ENCODE measurements at places on chromosomes 2 and 18.

DNA sequence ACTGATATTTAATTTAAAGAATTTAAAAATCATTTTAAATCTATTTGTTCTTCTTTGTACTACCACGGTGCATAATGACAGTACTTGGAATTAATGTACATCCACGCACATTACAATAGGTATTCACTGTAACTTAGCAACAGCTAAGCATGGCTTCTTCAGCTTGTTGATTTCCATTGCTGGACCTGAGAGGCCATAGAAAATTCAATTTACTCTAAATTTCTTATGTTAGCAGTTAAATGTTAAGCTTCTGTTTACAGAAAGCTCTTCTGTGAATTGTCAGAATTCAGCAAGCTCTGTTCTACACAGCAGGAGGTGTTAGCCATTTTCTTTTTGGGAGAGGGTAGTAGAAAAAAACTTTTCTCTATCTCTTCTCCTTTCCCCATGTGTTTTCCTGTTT is 1149.3 kb upstream of the CDH2 start:
- DNase-seq: peak; percentile 85

GRCh38 chr18:58235001-58235436 is 191.0 kb downstream of the NEDD4L start:
- peak; percentile 30 for DNase-seq

GRCh38 chr2:239765911-239766310 is 259.2 kb downstream of the NDUFA10 start:
- DNase-seq: no peak

DNA sequence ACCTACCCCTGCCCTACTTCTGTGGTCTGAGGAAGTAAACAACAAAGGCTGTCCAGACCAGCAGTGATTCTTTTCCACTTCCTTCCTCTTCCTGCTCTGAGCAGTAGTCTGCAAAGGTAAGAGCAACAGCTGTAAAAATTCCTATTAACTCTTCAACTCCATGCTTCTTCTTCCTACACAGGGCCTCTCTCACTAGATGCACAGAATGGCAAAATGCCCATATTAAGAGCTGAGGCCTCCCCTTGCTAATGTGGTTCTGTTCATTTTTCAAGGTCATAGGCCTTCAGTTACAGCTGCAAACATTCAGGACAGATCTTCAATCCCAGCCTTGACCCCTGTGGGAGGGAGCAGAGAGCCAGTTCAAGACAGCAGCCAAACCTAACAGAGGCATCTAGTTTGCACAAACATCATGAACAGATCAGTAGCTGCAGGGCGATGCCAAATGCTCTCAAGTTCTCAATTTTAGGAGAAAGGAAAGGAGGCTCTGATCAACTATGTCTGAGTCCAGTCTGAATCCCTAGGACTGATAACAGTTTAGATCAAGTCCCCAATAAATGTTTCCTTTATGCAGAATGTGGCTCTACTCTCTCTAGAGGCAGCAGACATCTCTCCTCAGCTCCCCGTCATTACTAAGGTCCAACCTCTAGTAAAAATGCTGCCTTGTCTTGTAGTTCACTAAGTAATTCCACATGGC is 20.9 kb downstream of the SLC40A1 start:
- no peak for DNase-seq

- DNase-seq: peak; percentile 48
Measured at GRCh38 chr18:48902023-48902855, 48.5 kb downstream of the SMAD7 start.

DNA sequence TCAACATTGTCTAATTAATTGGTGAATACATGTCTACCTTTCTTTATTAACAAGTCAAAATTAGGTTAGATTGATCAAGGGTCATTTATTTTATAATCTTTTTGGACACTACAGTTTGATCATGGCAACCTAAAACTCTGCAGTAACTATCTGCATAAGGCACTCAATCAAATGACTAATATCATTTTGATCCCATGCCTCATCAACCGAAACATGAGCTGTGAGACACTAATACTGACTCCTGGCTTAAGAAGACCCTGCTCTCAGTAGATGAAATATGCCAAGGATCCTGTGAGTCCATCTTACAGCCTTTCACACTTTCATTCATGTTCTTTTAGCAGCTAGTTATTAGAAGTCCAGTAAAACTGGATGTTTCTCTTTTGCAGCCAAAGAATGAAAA is 169.4 kb upstream of the CAVIN2 start:
- DNase-seq: no peak

- no peak for DNase-seq
Measured at GRCh38 chr2:16828044-16828827, 162.6 kb upstream of the CYRIA start.

DNA sequence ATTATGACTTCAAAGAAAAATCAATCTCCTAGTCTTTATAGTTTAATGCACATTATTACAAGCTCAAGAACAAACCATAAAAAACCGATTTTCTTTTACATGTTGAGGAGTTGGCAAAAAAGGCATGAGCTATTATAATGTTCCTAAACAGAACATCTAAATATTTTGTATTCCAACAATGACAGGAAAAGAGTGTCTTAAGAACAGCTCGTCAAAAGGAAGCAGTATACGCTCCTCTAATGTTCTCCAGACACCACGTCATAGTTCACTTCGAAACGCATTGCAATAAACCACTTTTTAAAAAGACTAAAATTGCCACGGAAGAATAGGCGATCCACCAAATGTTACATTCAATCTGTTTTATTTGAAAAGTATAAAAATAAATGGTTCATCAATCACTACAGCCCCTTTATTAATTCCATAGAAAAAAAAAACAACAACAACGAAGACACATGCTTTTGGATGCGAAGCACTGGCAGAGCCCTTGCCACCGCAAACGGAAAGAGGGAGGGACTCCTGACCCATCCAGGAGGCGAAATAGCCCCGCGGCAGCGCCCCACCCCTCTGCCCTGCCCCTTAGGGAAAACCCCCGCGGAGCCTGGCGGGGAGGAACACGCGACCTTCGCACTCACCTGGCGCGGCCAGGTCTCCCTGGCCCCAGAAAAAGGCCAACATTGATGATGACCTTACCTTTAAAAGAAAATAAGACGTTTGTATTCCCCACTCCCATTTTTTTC is 45.8 kb downstream of the MBP start:
- no peak for DNase-seq

DNA sequence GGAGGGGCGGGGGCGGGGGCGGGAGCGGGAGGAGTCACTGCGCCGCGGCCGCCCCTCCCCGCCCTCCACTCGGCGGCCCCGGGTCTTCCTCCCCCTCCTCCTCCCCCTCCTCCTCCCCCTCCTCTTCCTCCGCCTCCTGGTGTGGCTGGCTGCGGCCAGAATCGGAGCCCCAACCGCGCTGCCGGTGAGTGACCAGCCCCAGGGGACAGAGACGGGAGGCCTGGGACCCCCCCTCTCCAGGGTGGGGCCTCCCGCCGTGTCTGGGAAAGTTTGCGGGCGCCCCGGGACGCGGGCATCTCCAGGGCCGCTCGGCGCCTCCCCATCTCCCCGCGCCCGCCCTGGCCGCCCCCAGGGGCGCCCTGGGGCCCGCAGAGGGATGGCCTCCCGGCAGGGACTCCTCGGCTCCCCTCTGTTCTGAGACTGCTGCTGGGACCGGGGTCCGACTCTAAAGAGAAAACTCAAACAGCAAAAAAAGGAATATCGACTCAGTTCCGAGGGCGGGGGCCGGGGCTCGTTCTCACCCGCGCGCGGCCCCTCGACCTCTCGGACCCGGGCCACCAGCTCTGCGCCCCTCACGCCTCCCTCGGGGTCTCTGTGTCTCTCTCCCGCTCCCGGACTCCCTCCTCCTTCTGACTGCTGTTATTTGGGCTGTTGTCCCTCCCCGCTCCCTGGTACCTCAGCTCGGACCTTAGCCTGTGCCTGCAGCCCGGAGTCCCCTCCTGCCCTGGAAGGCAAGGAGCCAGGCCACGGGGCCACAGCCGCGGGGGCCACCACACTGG is at the start of gene STON1:
TSS of gene STON1 (plus strand) at position 122 of the 779 bp plus-strand sequence. CDS start 50,480 bp downstream, outside the sequence.
- DNase-seq: no peak

DNA sequence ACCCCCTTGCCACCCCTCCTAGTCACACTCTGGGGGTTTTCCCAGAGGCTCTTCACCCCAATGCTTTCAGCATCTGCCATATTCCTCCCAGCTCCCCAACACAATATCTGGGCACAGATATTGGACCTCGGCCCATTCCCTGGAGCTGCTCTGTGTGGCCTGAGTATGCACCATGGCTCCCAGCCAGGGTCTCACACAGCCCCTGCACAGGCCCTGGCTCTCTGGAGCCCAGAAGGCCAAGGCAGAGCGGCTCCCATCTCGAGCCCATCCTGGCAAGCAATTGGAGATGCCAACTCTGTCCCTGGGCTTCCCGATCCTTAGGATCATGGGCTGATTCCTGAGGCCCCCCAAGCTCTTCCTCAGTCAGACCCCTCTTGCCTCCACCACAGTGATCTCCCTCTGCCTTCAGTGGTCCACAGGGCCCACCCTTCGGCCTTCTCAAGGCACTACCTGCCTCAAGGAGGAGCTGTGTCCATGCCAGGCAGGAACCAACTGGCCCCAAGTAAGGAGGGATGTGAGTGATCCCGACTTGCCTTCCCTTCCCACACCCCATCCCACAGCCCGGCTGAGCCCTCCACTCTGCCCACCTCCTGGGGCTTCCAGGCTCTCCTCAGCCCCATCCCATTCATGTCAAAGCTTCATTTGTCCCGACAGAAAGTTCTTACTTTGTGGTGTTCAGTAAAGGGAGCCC is 62.7 kb downstream of the ADD2 start:
- no peak for DNase-seq

- no peak for DNase-seq
Measured at GRCh38 chr2:40178971-40179370, 272.9 kb downstream of the SLC8A1 start.

- DNase-seq: no peak
Measured at GRCh38 chr2:163255086-163255485, 416.5 kb upstream of the KCNH7 start.

- no peak for DNase-seq
Measured at GRCh38 chr2:88198308-88198707, 28.2 kb downstream of the THNSL2 start.

DNA sequence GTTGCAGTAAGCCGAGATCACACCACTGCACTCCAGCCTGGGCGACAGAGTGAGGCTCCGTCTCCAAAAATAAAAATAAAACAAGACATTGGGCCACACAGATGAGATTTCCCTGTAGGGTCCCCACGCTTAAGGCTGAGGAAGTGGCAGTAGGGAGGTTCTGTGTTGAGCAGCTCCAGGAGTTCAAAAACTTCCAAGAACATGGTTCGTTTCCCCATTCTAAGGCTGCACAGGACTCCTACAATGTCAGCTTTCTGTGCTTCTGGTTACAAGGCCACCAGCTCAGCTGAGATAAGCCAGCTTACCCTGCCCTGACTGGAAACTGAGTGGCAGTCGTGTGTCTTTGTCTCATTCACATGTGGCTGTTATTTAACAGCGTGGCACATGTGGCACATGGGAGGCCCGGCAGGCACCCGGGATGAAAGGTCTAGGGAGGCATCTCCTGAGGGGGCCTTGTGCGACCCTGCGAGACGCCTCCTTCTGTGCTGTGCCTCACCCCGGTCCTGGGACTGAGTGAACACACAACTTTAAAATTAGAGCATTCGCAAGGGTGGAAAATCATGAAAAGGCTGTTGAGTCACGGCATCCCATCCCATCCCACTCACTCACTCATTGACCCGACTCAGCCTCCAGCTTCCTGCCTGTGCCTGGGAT is 7.7 kb downstream of the ITGB1BP1 start:
- no peak for DNase-seq

GRCh38 chr2:11152591-11152990 is 2.7 kb upstream of the SLC66A3 start:
- no peak for DNase-seq

GRCh38 chr18:49250816-49251388 is 209.5 kb downstream of the DYM start:
- no peak for DNase-seq

DNA sequence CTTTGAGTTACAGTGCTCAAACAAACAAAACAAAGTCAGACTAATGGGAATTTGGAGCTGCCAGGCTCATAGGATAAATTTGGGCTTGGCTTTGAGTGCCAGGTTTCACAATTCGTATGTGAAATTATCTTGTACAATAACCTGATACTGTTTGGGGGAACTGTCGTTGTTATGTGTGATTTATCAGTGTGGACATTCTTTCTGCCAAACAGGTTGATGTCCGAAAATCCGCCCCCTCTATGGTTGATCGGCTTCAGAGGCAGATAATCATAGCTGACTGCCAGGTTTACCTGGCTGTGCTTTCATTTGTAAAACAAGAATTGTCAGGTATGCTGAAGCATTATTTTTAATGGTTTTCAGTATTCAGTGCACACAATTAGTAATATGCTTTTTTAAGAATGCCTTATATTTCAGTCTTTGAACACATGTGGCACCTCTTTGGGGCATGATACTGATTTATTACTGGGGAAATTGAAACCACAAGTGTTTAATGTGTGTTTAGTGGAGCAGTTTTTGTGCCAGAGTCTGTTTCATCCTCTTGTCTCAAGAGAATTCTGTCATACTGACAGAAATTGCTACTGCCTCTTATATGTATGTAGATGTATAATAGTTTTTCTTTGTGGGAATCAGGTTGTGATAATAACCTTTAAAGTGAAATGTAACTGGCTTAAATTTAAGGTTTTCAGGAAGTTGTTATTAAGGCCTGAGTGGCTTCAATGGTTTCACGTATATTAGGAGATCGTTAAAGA is 54.6 kb downstream of the TTC39C start:
- DNase-seq: no peak

DNA sequence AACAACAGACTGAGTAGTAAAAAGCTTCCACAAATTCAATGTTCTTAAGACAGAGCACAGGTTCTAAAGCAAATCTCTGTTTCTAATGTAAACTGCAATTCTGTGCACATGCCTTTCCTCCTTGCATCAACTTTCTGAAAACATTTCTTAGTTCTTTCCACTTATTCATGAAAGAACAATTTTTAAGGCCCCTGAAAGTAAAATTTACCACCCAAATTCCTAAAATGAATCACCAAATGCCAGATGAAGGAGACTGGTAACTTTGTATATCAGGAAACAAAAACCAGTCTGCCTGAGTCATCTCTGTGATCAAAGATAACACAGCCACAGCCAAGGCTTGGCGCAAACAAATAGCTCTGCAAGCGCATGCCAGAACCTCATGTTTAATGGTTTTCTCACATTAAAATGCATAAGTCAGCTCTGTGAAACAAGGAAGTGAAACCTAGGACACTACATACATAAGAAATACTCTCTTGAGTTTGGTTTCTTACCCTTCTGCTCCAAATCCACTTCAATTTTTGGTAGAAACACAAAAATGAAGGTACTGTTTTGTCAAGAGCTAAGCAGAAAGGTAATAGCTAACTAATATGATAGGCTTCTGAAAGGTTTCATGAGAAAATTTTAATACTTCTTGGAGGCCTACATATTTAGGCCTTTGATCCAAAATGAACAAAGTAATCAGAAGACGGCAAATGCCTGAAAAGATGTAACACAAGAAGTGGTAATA is 169.4 kb downstream of the THADA start:
- DNase-seq: no peak

GRCh38 chr2:115389024-115389423 is 946.6 kb downstream of the DPP10 start:
- DNase-seq: no peak

Data from NCI-H748 treated with DMSO at 0.1 percent for 48 hours (cell line).